SK-MEL-5 (cell line): ENCODE measurements at places on chromosomes 1 and 21.

DNA sequence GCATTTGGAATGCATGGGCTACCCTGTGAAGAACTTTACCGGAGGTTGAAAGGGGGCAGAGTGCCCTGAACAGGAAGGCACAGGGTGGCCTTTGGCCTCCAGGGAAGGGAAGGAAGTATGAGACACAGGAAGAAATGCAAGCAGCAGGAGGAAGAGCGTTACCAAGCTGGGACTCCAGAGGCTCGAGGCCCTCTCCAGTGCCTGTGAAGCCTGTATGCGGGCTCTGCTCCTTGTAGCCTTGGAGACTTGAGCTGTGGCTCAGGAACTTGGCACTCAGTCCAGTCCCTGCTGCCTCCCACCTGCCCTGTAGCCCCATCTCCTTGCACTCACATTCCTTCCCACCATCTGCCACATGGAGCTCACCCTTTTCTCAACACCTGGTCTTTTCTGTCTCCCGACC is 33.5 kb upstream of the RNF19B start:
- no peak for DNase-seq

GRCh38 chr21:42362700-42363099 is 3.6 kb downstream of the TFF1 start:
- DNase-seq: no peak

DNA sequence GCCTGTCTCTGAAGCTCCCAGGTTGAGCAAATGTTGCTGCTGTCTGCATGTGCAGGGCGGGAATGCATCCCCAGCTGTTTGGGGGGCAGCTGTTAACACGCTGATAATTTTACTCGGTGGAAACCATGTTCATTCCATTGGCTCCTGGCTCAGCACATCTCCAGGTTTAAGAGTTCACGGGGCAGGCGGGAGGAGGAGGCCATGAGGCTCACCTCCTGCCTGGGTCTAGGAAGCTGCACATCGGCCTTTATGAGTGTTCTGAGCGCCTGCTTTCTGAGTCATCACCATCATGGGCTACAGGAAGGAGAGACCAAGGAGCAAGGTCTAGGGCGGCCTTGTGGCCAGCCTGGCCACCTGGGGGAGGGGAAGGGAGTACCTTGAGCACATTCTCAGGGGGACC is 29.7 kb downstream of the AJAP1 start:
- no peak for DNase-seq

GRCh38 chr1:10063878-10064277 is 31.1 kb downstream of the UBE4B start:
- no peak for DNase-seq

GRCh38 chr1:165408518-165408917 is 36.4 kb downstream of the RXRG start:
- DNase-seq: peak; percentile 92

DNA sequence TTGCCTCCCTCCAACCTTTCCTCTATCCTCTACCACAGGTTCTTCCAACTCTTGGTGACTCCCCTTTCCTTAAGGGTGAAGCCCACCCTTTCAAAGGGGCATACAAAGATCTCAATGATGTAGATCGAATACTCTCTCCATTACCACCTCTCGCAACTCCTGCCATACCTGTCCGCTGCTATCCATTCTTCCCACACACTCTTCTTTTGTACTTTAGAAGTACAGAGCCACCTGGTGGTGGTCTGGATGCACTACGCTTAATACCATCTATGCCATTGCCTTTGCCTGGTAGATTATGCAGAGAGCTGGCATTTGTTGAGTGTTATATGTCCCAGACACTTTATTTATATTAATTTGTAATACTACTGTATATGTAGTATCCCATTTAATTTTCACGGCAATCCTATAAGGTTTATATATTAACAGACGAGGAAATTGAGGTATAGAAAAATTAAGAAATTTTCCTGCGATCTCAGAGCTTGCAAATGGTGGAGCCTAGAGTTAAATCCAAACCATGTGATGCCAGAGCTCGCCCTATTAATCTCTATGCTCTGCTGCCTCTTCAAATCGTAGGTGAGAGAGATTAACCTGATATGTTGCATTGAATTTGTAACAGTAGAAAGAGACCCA is 22.9 kb downstream of the TSHB start:
- DNase-seq: peak; percentile 70
